ENCODE measurements at places on chromosomes 6 and 20.
A peak's percentile ranks its signal among the peaks of the same experiment; 100 is the strongest.

DNA sequence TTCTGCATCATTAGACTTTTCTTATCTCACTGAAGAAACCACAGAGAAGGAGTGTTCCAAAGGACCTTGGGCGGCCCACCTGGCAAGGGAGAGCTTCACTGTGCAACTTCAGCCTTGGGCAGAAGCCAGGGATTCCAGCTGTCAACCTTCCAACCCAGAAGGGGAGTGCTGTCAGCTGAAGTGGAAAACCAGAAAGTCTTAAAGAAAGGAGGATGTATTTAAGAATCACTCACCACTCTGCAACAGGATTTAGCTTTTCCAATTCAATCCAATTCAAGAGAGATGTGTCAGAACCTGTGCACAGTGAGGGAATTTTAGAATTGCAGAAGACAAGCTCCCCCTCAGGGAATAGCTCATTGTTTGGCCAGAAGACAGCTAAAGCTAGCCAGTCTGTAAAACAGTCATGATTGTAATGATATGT is 553.7 kb downstream of the CD83 start:
- ATAC-seq, result no peak

- ATAC-seq, result peak; percentile 5
Observed at GRCh38 chr20:33648396-33649004, 13.6 kb upstream of the C20orf144 start.

DNA sequence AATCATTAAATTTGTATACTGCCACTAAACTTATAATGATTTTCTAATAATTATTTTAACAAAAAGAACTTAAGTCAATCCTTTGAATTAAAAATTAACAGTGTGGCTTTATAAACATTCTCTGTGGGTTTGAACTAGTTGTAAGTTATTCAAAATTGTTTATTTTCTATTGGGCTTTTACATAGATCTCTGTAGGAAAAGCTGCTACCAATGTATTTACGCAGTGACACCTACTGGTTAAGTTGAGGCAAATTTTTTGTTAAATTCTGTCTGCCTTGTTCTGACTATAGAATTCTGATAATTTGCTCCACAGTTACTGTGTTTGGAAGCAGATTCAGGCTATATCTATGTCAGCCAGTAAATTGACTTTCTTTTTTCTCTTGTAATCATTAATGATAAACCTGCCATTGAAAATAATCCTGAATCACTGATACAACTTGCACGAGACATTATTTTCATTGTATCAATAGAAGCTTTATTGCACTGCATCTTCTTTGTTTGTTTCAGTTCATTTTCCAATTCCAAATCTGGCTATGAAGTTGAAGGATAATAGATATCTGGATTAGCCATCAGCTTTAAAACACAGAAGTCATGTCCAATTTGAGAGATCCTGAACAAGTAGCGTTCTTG is 66.0 kb upstream of the UTRN start:
- ATAC-seq, result no peak

DNA sequence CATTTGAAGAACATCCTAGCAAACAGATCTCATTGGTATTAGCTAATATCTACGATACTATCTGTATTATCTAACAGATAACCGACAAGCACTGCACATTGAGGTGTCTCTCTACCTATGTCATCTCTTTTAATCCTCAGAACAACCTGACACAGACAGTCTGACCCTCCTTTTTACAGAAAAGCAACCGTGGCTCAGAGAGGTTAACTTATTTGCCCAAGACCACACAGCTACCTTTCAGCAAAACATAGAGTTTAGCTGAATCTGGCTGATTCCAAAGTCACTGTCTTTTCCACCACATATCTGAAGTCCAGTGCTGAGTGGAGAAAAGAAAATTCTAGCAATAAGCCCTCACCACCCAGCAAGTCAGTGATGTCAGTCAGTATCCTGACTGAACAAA is 358.7 kb upstream of the JARID2 start:
- no peak for ATAC-seq

DNA sequence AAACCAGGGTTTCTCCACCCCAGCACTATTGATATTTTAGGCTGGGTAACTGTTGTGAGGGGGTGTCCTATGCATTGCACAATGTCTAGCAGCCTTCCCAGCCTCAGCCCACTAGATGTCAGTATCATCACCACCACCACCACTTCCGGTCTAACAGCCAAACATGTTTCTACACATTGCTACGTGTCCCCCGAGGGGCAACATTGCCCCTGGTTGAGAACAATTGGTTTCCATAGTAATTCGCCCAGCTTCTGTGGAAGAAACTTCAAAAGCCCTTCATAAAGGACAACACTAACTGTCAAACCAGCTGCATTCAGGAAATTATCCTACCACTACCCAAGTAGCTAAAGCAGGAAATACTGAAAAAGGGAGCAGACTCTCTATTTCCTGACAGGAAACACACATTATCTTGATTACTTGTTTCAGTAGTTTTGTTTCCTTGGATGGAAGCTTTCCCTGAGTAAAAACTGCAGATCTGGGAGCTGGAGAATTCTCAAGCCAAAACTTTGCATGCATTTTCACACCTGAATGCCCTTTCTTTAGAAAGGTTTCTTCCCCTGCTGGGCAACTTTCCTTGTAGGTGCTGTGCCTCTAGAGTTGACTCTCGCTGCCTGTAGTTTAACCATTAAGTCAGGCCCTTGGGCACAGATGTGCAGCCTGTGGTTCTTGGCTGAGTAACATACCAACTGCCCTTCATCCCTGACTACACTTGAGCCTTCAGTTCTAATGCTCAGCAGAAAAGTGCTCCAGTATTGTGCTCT is 23.6 kb downstream of the PKHD1 start:
- ATAC-seq, result peak; percentile 91

DNA sequence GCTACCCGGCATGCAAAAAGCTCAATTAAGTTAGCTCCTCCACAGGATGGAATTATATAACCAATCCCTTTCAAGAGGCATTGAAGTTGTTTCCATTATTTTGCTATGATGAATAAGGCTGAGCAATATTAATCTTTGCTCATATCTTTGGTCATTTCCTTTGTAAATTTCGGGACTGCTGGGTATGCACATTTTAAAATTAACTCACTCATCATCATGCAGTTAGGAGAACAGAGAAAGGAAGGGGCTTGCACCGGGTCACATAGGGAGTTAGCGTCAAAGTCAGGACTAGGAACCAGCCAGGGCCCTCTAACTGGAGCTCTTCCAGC is 430 bp upstream of the FAM110A start:
- ATAC-seq, result no peak

- no peak for ATAC-seq
Observed at GRCh38 chr6:149366267-149366921, 33.7 kb upstream of the SUMO4 start.

- ATAC-seq, result no peak
Observed at GRCh38 chr6:46412662-46413061, 78.6 kb downstream of the RCAN2 start.

- no peak for ATAC-seq
Observed at GRCh38 chr6:87575423-87575822, 14.4 kb downstream of the RARS2 start.

- no peak for ATAC-seq
Observed at GRCh38 chr6:841569-841968, 148.6 kb upstream of the EXOC2 start.

- no peak for ATAC-seq
Observed at GRCh38 chr6:30700340-30700739, 9.6 kb upstream of the NRM start.

Data from stimulated activated memory B cell treated with anti-CD40 and anti-IgM and Interleukin-4, amounts not matched to agents 10 μg/mL and 1 μg/mL and 100 μg/mL, for 72 hours (primary cell).